Naive thymus-derived CD8-positive, alpha-beta T cell (primary cell): ENCODE measurements at places on chromosomes 7 and 10.

GRCh38 chr10:95739056-95739455, 16.9 kb upstream of the ENTPD1 start:
- no peak for DNase-seq
- no peak overlapping the region for H3K4me3 ChIP-seq
- peaks cover 3% of the 10 kb centered on the region for H3K4me1 ChIP-seq

GRCh38 chr7:81402227-81402626, 367.6 kb downstream of the HGF start:
- H3K36me3 ChIP-seq, result no peaks in the 10 kb centered on the region
- no peaks in the 10 kb centered on the region for H3K4me1 ChIP-seq
- H3K27ac ChIP-seq, result no peak overlapping the region
- no peaks in the 10 kb centered on the region for H3K27me3 ChIP-seq

DNA sequence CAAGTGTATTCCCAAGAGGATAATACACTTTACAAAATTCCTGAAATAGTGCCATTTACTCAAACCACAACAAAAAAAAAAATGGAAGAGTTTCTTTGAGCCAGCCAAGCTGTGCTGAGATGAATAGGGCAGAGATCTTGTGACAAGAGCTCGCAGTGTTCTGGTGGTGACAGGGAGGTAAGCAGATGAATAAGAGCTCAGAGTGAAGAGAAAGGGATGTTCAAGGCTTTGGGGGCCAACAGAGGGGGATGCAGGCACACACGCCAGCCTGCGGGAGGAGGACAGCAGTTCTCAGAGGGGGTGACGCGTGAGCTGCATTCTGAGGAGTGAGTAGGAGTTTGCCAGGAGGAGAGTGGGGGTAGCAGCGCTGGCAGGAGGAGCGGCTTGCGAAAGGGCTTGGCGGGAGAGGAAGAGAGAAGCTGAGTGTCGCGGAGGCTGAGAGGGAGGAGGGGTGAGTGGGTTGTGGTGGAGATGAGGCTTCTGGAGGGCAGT, 194.4 kb upstream of the IMMP2L start:
- H3K4me1 ChIP-seq, result no peaks in the 10 kb centered on the region
- DNase-seq, result no peak
- H3K27ac ChIP-seq, result no peak overlapping the region
- H3K4me3 ChIP-seq, result no peak overlapping the region
- no peaks in the 10 kb centered on the region for H3K36me3 ChIP-seq

DNA sequence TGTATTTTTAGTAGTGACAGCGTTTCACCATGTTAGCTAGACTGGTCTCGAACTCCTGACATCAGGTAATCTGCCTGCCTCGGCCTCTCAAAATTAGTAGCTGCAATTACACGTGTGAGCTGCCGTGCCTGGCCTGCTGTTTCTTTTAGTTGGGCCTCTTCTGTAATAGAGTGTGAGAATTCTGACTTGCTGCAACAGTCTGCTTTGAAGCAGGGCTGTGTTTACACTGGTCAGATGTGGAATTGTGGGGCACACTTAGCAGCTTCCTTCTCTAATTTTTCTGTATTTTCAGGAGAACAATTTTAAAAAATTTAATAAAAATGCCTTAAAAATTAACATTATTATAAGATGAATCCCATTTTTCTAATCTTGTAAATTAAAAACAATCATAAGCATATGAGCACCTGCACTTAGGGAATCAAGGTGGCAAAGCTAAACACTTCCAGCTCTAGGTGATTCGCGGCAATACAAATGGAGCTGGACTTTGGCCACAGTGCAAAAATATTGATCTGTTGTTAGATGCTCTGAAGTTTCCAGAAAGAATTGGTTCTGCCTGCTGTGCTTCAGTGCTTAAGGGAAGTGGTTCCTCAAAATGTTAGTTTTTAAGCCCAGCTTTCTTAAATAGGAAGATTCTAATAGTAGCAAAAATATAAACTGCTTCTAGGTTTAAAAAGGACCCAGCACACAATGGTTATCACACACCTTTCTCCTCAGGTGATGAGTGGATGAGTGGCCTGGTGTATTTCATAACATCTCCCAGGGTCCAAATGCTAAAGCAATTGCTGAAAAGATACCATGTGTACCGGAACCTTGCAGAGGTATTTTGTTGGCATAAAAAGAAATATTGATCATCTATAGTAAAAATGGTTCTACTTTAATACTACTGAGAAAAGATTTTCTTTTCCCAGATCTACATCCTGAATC, 63.5 kb upstream of the ATRNL1 start:
- no peak overlapping the region for H3K27ac ChIP-seq
- no peak overlapping the region for H3K4me3 ChIP-seq

GRCh38 chr7:142522735-142523134, 226.5 kb upstream of the PRSS1 start:
- H3K4me1 ChIP-seq, result peaks cover 26% of the 10 kb centered on the region
- H3K27me3 ChIP-seq, result no peaks in the 10 kb centered on the region
- H3K27ac ChIP-seq, result no peak overlapping the region
- no peak for DNase-seq
- no peaks in the 10 kb centered on the region for H3K36me3 ChIP-seq
- H3K4me3 ChIP-seq, result no peak overlapping the region

DNA sequence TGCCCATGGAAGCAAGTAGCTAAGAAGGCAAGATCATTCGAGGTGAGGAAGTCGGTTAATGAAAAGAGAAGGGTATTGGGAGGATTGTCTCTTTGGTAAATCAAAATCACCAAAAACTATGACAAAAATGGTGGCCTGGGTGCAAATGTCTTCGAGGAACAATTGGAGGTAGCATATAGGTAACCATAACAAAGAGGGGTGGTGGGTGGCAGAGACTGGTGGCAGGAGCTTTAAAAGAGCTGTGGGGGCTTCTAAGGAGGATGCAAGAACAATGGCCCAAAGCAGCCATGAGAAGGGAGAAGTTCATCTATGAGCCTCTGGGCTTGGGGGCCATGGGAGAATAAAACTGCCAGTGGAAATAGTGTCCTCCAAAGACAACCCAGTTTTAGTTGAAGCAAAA, 172.2 kb upstream of the PDE1C start:
- H3K27me3 ChIP-seq, result peaks cover 2% of the 10 kb centered on the region
- H3K4me1 ChIP-seq, result no peaks in the 10 kb centered on the region
- no peak overlapping the region for H3K27ac ChIP-seq
- no peak for DNase-seq
- H3K4me3 ChIP-seq, result no peak overlapping the region
- no peaks in the 10 kb centered on the region for H3K36me3 ChIP-seq

GRCh38 chr10:102660888-102661657, 16.8 kb downstream of the TRIM8 start:
- peaks cover 20% of the 10 kb centered on the region for H3K36me3 ChIP-seq
- no peaks in the 10 kb centered on the region for H3K27me3 ChIP-seq
- H3K4me1 ChIP-seq, result peaks cover 36% of the 10 kb centered on the region
- peak; percentile 53 for DNase-seq

GRCh38 chr10:5951721-5952407, 25.5 kb downstream of the IL15RA start:
- H3K27me3 ChIP-seq, result no peaks in the 10 kb centered on the region
- no peaks in the 10 kb centered on the region for H3K36me3 ChIP-seq
- H3K4me3 ChIP-seq, result no peak overlapping the region
- DNase-seq, result no peak
- H3K27ac ChIP-seq, result no peak overlapping the region

DNA sequence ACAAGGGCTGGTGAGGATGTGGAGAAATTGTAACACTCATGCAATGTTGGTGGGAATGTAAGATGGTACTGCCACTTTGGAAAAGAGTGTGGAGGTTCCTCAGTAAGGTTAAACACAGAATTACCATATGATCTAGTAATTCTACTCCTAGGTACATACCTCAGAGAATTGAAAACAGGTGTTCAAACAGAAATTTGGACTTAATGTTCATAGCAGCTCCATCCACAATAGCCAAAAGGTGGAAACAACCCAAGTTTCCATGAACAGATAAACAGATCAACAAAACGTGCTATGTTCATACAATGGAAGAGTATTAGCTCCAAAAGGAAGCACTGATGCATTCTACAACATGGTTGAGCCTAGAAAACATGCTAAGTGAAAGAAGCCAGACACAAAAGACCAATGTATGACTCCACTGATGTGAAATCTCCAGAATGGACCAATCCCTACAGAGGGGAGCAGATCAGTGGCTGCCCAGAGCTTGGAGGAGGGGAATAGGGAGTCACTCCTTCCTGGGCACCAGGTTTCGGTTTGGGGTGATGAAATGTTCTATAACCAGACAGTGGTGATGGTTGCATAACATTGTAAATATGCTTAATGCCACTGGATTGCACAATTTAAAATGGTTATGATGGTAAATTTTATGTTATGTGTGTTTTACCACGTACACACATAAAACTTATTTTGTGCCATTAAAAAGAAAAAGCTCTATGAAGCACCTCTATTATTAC, 5.7 kb upstream of the WDR86 start:
- peaks cover 27% of the 10 kb centered on the region for H3K27me3 ChIP-seq
- H3K27ac ChIP-seq, result no peak overlapping the region
- no peak for DNase-seq
- no peak overlapping the region for H3K4me3 ChIP-seq
- H3K36me3 ChIP-seq, result peaks cover 5% of the 10 kb centered on the region

DNA sequence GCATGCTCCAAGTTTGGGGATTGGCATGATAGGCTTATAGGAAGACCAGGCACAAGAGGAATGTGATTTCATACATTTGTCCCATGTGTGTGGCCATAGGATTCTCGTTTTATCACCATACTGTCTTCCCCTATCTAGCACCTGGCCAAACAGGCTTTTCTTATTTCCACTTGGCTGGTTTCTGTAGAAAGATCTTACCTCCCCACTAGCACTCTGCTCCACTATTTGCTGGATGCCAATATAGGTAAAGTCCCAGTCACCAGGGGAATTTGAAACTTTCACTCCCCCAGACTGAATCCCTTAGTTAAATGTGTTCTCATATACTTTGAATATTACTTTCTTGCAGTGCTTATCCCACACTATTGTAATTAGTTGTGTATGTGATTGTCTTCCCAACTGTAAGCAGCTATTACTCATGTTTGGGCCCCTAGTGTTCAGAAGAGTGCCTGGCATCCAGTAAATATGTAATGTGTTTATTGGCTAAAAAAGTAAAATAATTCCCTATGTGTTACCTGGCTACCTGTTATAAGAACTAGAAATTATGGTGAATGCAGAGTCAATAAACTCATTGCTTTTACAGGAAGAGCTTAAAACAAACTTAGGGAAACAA, 109.0 kb downstream of the LRMDA start:
- no peaks in the 10 kb centered on the region for H3K4me1 ChIP-seq
- H3K36me3 ChIP-seq, result no peaks in the 10 kb centered on the region
- DNase-seq, result no peak
- no peak overlapping the region for H3K4me3 ChIP-seq
- no peak overlapping the region for H3K27ac ChIP-seq

DNA sequence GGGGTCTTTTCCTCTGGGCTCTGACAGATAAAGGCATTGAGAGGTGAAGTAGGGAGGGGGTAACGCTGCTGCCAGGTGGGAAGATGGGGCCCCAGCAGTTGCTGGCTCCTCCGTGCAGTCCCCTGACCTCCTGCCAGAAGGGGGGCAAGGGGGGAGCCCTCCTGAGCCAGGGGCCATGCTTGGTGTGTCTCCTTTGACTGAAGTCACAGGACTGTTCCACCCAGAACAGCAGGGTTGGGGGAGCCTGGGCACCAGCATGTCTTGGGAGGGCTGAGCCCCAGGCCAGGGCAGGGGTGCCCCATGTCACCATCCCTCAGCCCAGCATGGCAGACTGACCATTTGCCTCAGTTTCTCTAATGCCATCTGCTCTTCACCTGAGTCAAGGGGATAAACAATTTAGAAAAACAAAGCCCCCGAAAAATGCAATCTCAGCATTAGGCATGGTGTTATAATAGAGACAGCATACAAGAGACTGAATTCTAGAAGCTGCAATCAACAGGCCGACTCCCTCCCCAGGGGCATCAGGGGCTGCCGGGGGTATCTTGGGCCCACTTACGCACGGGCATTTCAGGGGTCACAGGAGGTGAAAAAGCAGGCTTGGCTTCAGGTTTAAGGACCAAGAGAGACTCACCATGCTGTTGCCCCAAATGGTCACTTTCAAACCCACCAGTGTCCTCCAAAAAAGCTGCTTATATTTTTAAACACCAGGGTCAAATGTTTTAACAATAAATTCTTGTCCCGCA, 108.6 kb upstream of the GPR26 start:
- no peak overlapping the region for H3K4me3 ChIP-seq
- DNase-seq, result no peak
- no peaks in the 10 kb centered on the region for H3K4me1 ChIP-seq
- peaks cover 3% of the 10 kb centered on the region for H3K27me3 ChIP-seq

- H3K27me3 ChIP-seq, result no peaks in the 10 kb centered on the region
- DNase-seq, result no peak
- peak overlapping the region; percentile 26 for H3K4me3 ChIP-seq
- H3K27ac ChIP-seq, result no peak overlapping the region
- peaks cover 60% of the 10 kb centered on the region for H3K4me1 ChIP-seq
These were observed 88.7 kb downstream of the UBE2H start for GRCh38 chr7:129864042-129864441.

DNA sequence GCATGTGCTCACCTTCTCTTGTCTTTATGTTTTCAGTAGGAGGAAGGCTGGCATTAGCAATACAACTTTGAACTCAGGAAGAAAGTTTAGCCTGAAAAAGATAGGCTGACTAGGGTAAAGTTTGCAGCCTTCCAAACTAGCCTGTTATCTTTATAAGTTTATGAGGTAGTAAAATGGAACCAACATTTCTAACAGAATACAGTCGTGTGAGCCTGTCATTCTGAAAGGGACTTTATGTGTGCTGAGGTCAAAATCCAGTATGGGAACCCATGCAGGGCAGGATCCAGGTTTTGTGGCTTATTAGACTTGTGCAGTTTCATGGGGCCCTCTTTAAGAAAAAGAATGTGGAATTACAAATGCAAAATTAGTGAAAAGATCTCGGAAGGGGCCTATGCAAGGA, 201.0 kb upstream of the PRPS1L1 start:
- no peaks in the 10 kb centered on the region for H3K36me3 ChIP-seq
- H3K4me1 ChIP-seq, result no peaks in the 10 kb centered on the region
- DNase-seq, result no peak
- H3K4me3 ChIP-seq, result no peak overlapping the region
- peaks cover 2% of the 10 kb centered on the region for H3K27me3 ChIP-seq
- H3K27ac ChIP-seq, result no peak overlapping the region

- no peak overlapping the region for H3K27ac ChIP-seq
- no peak for DNase-seq
- peaks cover 59% of the 10 kb centered on the region for H3K36me3 ChIP-seq
- peaks cover 4% of the 10 kb centered on the region for H3K4me1 ChIP-seq
- no peaks in the 10 kb centered on the region for H3K27me3 ChIP-seq
These were observed 5.7 kb upstream of the MSS51 start for GRCh38 chr10:73439055-73439454.

- peaks cover 23% of the 10 kb centered on the region for H3K36me3 ChIP-seq
- H3K27ac ChIP-seq, result no peak overlapping the region
- H3K4me3 ChIP-seq, result no peak overlapping the region
- DNase-seq, result no peak
- no peaks in the 10 kb centered on the region for H3K27me3 ChIP-seq
These were observed 38.3 kb downstream of the CCAR1 start for GRCh38 chr10:68759223-68759863.
